ENCODE measurements at places on chromosomes 1 and 21.
A peak's percentile ranks its signal among the peaks of the same experiment; 100 is the strongest.

- peak; percentile 47 for DNase-seq
Measured at GRCh38 chr1:76142771-76143540, 68.4 kb downstream of the ST6GALNAC3 start.

GRCh38 chr1:38786040-38786436, 73.5 kb downstream of the RRAGC start:
- no peak for DNase-seq

- no peak for DNase-seq
Measured at GRCh38 chr1:162368451-162368850, 8.2 kb downstream of the SPATA46 start.

DNA sequence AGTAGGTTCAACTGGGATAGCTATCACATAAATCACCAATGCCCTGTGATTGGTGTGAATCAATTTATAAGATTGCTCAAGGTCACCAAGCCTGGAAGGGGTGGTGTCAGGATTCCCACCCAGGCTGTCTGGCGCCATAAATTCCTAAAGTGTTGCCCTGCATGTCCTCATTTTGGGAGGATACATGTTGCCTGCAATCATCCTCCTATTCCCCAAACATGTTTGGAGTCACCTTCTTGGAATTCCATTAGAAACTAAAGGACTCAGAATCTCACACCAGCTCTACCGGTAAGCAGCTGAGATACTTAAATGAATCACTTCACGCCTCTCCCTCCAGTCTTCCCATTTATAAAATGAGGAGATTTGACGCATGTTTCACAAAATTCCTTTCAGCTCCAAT, 54.1 kb upstream of the SLC45A1 start:
- DNase-seq: peak; percentile 30

DNA sequence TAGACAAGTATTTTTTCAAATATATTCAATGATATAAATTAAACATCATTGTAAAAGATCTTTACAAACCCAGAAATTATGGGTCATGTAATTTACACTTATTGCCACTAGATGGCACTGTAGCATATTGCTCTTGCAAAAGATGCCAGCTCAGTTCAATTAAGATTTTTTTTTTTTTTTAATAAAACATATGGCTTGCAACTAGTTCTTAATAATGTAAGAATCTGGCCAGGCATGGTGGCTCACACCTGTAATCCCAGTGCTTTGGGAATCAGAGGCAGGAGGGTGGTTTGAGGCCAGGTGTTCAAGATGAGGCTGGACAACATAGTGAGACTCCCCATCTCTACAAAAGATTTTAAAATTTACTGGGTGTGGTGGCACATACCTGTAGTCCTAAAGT, 49.4 kb upstream of the DESI2 start:
- peak; percentile 36 for DNase-seq

GRCh38 chr1:64701886-64702285, 43.0 kb upstream of the RAVER2 start:
- DNase-seq: no peak

DNA sequence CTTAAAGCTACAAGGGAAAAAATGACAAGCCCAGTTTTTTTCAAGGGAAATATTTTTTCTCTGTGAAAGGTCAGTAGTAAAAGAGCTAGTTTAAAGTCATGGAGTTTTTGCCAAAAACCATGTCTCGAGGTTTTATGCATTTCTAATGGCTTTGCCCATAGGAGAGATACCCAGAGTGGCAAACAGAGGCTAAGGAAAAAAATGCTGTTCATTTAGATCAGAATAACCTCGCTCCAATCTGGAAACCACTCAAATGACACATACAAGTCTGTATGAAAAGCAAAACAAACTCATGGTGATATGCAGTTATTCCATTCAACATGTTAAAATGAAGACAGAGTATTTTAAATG, 36.9 kb upstream of the EDEM3 start:
- peak; percentile 58 for DNase-seq

- no peak for DNase-seq
Measured at GRCh38 chr21:37525810-37526209, 159.2 kb downstream of the DYRK1A start.

GRCh38 chr1:213618094-213618493, 369.7 kb upstream of the PROX1 start:
- DNase-seq: no peak

- DNase-seq: no peak
Measured at GRCh38 chr1:10553118-10553517, 78.4 kb downstream of the PEX14 start.

DNA sequence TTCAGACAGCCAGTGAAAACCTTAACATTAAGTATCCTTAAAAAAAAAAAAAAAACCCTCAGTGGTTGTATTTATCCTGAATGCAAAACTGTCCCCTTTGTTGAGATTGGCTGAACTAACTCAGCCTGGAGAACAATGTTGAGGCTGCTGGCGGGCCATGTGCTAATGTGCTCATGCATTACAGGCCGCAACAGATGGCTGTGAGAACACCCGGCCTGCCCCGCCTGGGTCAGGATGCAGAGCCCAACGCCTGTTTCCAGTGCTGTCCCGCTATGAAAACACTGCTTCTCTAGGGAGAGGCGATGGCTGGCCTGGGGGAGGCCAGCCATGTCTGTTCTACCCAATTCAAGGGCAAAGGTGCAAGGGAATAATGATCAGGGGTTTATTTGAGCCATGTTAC, 13.8 kb downstream of the OLIG2 start:
- no peak for DNase-seq

DNA sequence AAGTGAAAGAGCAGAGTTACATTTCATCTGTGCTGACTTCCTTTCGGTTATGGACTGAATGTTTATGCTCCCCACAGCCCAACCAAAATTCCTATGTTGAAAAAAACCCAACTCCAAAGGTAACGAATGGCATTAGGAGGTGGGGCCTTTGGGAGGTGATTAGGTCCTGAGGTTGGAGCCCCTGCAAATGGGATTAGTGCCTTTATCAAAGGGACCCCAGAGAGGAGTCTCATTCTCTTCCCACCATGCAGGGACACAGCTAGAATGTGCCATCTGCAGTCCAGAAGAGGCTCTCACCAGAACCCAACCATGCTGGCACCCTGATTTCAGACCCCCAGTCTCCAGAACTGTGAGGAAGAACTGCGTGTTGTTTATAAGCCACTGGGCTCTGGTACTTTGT, 199.3 kb downstream of the TOMM20 start:
- no peak for DNase-seq

GRCh38 chr1:223390618-223391017, 2.6 kb upstream of the CCDC185 start:
- no peak for DNase-seq

- no peak for DNase-seq
Measured at GRCh38 chr1:61224609-61225008, 142.2 kb downstream of the NFIA start.

- no peak for DNase-seq
Measured at GRCh38 chr1:218367118-218367517, 22.0 kb downstream of the TGFB2 start.
